ENCODE measurements at places on chromosomes 3 and 15.

DNA sequence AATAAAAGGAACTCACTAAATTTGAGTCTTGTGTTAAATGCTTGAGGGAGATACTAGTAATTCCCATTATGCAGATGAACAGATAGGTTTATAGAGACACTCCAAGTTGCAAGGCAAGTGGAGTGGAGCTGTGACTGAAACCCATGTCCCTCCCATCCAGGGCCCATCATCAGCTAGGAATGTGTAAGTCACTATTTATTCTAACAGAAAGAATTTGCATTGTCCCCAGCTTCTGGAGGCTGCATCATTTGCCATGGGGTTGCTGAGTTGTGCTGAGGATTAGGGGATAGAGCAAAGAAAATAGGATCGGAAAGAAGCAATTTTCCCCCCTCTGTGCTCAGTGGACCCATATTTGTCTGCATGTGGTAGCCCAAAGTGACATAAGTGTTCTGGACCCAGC is 197.4 kb upstream of the RGMA start:
- DNase-seq = no peak

DNA sequence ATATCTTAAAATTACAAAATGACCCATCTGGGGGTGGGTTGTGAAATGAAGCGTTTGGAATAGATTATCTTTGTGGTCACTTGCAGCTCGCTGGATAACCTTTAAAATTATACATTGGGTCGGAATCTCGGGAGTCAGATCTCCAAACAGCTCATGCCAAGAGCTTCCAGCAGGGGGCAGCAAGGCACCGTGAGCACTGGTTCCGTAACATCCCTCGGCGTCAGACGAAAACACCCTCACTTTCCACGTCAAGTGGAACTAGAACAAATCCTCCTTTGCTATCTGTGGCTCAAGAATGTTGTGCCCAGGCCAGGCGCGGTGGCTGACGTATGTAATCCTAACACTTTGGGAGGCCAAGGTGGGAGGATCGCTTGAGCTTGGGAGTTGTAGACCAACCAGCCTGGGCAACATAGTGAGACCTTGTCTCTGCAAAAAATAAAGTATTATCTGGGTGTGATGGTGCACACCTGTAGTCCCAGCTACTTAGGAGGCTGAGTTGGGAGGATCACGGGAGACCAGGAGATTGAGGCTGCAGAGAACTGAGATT is 31.1 kb downstream of the UMPS start:
- peak; percentile 87 for DNase-seq

DNA sequence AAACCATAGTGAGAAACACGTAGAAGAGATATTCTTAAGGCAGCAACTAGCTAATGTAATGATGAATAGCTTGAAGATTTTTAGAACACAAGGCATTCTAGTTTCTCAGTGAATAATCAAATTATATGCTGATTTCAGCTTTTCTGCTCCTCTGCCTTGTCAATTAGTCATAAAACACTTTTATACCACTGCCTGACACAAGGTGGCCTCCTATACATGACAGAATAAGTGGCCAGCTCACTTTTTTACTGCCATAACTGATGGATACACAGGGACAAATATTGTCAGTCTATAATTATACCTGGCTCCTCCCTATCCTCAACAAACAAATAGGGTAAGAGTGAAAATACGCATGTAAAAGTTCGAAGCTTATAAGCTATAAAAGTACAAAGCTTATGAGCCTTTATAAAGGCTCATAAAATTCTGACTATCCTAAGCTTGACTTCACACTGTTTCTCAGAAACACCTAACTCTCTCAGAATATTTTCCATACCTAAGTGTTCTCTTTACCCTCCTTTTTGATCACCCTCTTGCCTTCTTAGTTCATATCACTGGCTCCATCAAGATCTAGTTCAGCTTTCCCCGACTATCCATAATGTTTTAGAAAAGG is 81.6 kb downstream of the HERC1 start:
- DNase-seq = no peak

GRCh38 chr3:10421996-10422395 is 83.4 kb downstream of the ATP2B2 start:
- DNase-seq = no peak

Measured in liver (tissue), 10 donors.